ENCODE measurements at places on chromosomes 5 and 9.

DNA sequence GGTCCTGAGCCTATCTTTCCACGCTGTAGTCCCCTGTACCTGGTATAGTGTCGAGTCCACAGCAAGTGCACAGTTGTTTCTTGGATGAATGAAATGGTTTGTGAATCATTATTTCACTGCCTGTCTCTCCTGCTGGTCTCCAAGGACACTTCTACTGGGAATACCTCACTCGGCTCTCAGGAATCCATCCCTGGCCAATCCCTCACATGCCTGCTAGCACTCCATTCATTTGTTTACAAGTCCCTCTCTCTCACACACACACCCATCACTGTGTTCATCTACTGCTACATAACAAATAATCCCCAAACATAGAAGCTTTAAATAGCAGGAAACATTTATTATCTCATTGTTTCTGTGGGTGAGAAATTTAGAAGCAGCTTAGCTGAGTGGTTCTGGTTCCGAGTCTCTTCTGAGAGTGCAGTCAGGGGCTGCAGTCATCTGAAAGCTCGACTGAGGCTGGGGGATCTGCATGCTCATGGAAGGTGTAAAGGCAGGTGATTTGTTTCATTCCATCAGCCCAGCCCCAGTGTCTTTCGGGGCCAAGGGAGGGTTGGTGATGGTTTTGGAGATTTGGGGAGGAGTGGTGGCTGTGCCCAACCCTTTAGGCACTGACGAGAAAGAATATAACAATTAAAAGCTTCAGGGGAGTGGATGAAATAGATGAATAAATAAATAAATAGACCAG is 132.7 kb upstream of the IER5L start:
- DNase-seq, result no peak

DNA sequence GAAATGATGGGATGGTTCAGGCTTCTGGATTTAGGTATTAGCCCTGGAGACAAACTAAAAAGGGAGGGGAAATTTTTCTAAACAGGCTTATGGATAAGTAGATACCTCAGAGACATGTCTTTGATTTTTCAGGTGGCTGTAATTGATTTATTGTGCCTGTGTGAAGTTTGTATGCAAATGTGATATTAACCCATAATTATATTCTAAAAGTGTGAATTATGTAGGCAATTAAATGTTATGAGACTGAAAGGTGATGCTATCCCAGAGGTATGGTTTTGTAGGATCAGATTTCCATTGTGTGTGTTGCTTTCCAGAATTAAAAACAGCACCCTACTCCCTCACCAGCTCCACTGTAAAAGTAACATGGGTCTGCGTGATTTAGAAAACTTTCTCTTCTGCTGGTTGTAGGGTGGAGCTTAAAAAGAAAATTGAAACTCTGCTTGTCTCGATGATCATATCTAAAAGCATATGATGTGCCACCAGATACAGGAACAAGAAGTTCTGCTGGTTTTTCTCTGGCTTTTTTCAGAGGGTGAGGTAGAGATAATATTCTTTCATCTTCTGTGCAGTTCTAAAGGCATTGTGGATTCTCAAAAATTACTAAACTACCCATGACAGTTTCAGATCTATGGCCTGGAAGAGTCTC is 71.8 kb upstream of the TAF11L2 start:
- no peak for DNase-seq

DNA sequence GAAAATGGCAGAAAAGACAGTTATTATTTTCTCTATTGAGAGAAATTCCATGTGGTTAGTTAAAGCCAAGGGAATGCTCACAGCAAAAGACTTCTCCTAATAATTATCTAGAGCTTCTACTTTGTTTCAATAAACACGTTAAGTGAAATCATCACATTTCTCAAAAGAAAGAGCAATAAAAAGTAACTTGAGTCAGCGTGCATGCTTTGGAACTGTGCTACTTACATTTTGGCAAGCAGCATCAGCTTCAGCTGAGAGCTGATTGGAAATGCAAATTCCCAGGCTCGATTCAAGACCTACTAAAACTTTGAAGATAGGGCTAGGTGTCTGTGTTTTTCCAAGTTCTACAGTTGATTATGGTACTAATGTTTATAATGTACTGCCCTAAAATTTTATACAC is 132.1 kb downstream of the CDH18 start:
- no peak for DNase-seq

GRCh38 chr9:98612061-98612752 is 96.5 kb downstream of the GABBR2 start:
- no peak for DNase-seq

- DNase-seq, result no peak
Measured at GRCh38 chr9:78325343-78325742, 28.4 kb downstream of the PSAT1 start.

DNA sequence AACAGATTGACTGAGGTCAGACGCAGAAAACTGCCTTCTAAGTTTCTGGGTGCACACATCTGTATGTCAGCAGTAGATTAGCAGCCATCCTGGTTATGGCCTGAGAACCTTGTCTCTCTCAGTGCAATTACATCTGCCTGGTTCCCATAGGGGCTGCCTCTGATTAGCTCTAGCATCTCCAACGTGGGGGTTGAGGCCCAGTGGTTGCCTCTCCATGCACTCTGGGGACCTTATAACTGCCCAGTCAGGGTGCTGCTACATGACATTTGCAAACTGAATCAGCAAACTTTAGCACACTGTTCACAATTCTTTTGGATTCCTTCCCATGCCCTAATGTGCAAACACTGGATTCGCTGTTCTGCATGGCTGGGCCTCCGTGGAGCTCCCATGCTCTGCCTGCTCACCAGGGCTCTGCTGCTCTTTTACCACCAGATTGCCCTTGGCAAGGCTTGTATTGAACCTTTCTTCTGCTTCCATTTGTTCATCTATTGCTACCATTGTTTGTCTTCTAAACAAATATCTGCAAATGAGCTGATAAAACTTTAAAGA is 36.2 kb downstream of the SNX18 start:
- DNase-seq, result peak; percentile 35

- DNase-seq, result no peak
Measured at GRCh38 chr5:147617711-147618350, 108.0 kb upstream of the DPYSL3 start.

- no peak for DNase-seq
Measured at GRCh38 chr5:30413540-30413939, 779.9 kb upstream of the CDH6 start.

- no peak for DNase-seq
Measured at GRCh38 chr5:55051357-55051756, 27.3 kb downstream of the GZMK start.

DNA sequence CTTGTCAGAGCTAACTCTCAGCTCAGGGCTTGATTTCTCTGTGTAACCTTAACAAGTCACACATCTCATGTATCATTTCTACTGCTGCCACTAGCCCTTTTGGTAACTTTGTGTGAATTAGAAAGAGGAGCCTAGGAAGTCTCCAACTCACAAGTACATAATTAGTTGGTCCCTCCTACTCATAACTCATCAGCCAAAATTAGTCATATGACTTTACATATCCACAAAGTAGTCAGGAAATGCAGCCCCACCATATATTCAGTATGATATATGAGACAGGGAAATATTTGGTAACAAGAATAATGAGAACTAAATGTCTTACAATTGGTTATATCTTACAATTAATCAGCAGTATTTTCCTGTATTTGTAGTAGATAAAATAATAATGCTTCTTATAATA is 250.2 kb downstream of the SH3GL2 start:
- DNase-seq, result no peak

GRCh38 chr5:103445426-103446035 is 117.1 kb downstream of the NUDT12 start:
- no peak for DNase-seq

DNA sequence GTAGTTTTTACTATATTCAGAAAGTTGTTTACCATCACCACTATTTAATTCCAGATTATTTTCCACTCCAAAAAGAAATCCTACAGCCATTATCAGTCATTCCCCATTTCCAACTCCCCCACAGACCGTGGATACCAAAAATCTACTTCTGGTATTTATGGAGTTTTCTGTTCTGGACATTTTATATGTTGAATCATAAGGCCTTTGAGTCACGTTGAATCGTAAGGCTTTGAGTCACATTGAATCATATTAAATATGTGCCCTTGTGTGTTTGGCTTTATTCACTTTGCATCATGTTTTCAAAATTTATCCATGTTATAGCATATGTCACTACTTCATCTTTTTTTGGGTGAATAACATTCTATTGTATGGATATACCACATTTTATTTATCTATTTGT is 454.1 kb upstream of the NUDT12 start:
- DNase-seq, result no peak
